ENCODE measurements at places on chromosomes 6 and 20.

DNA sequence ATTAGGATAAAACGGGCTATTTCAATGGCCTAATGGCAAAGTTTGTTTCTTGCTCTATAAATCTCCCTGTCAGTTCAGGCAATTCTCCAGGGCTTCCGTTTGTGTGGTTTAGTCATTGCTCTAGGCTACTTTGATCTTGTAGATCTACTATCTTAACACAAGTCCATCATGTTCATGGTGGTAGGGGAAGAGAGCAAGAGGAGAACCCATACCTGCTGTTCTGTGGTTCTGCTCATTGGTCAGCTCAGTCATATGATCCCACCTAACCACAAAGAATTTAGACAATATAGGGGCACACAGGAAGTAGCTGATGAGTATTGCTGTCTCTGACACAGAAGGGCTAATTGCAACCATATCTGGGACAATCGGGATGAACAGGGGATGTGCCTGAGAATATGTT, 4.9 kb upstream of the DEK start:
- DNase-seq, result peak; percentile 54

DNA sequence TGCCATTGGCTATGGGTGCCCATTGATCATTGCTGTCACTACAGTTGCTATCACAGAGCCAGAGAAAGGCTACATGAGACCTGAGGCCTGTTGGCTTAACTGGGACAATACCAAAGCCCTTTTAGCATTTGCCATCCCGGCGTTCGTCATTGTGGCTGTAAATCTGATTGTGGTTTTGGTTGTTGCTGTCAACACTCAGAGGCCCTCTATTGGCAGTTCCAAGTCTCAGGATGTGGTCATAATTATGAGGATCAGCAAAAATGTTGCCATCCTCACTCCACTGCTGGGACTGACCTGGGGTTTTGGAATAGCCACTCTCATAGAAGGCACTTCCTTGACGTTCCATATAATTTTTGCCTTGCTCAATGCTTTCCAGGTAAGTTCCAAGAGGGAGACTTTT, 16.4 kb downstream of the ADGRF4 start:
- no peak for DNase-seq

GRCh38 chr6:149032599-149033405, 284.7 kb upstream of the TAB2 start:
- DNase-seq, result no peak

- no peak for DNase-seq
Observed at GRCh38 chr6:142907544-142907943, 37.4 kb downstream of the HIVEP2 start.

- no peak for DNase-seq
Observed at GRCh38 chr6:163715846-163716245, 301.3 kb downstream of the QKI start.

DNA sequence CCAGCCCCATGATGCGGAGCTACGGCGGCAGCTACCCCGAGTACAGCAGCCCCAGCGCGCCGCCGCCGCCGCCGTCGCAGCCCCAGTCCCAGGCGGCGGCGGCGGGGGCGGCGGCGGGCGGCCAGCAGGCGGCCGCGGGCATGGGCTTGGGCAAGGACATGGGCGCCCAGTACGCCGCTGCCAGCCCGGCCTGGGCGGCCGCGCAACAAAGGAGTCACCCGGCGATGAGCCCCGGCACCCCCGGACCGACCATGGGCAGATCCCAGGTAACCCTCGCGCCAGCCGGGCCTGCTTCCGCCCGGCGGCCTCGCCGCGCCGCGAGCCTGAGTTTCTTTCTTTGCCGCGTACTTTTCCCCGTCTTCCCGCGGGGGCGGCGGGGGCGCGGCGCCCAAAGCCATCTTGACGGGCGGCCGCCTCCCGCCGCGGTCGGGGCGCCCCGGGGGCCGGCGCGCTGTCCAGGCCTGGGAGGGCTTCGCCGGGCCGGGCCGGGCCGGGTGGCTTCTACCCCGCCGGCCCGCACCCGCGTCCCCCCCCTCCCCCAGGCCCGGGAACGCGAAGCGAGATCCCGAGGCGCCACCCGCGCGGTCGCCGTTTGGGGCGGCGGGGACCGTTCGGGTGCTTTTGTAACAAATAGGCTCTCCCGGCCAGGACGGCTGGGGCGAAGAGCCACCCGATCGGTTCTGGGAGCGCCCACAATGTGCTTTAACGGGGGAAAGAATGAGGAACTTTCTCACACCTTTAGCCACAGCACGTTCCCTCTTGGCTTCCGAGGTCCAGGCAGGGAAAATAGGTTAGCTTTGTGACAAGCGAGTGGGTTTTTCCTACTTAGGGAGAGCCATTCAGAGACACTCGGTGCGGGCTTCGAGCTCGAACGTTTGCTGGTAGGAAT, 2.3 kb downstream of the ARID1B start:
- DNase-seq, result no peak

- DNase-seq, result peak; percentile 62
Observed at GRCh38 chr20:49712996-49713752, 504 bp downstream of the B4GALT5 start.

DNA sequence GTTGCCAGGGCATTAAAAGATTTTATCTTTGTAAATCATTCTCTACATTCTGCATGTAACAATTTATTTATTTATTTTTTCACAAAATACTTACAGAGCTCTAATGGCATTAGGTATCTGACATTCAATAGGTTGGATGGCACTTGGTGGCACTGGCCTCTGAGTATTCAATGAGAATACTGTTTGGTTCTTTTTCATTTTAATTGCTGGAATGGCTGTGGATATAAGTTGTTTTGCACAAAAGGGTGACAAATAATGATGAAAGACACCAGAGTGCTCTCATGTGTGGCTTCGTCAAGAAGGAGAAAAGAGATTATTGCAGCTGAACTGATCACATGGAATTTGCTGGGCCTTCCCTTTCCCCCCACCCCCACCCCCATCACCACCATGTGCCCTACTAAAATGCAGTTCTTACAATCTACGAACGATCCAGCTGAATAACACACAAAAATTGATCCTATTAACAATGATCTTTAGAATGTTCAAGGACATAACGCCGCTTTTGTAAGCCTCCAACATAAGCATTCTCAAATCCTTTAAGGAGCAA, 195.2 kb upstream of the POU3F2 start:
- DNase-seq, result no peak

- DNase-seq, result no peak
Observed at GRCh38 chr20:1508574-1508973, 17.4 kb upstream of the SIRPB2 start.

DNA sequence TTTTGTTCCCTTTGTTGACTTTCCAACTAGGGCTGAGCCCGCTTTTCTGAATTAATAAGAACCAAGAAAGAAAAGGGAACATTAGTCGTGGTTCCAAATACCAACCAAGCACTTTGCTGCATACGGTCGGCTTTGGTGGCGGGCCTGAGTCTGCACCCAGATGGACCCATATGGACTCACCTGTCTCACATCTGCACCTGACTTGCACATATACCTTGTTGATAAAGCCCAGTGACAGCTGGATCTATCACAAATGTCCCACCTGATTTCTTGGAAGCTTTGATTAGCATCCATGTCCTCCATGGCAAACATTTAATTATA, 39.0 kb downstream of the TPD52L1 start:
- DNase-seq, result no peak

GRCh38 chr6:53765270-53765669, 29.5 kb upstream of the LRRC1 start:
- DNase-seq, result no peak

DNA sequence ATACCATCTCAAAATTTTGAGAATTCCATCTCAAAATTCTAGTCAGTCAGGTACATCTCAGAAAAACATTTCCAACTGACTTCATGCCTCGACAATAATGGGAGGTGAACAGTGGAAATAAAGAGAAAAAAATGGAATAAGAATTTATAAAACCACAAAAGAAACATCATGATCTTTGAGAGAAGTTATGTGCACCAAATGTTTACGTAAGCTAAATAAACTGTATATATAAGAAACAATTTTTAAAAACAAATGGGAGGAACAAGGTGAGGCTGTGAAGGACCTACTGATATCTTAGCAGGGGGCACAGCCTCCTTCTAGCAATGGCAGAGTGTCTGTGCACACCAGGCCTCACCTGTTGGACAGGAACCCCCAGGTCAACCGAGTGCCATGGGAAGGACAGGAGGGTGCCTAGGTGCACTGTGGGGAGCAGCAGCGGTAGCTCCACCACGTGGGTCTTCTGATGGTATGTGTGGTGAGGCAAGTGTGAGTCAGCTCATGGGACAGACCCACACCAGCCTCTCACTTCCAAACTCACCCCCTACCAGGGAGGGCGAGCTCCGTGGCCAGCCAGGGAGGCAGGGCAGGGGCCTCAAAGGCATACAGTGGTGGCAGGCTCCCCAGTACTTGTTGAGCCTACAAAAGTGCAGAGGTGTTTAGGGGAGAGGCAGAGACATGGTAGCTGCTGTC, 23.2 kb downstream of the DIDO1 start:
- DNase-seq, result no peak

DNA sequence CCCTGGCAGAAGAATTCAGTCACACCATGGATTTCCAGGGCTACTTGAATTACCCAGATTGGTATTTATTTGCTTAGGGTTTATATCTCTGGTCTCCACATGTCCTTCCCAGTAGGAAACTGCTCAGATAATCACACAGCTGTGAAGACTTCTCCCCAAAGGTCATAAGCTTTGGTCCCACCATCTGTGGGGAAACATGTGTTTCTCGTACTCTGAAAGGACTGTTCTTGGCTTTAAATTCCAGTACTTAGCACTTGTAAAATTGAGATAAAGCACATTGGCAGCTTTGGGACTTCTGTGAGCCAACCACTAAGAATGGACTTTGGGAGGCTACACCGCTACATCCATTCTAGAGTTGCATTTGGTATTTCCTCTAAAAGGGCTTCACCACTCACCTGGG, 205.3 kb upstream of the FOXA2 start:
- no peak for DNase-seq

- DNase-seq, result peak; percentile 19
Observed at GRCh38 chr6:105179244-105180065, at the start of gene POPDC3. POPDC3 (minus strand) TSS chr6:105180014; CDS start chr6:105161909, 18,105 bp downstream.

GRCh38 chr6:56406276-56407269, 159.2 kb upstream of the COL21A1 start:
- DNase-seq, result no peak

GRCh38 chr20:44404204-44405181, 49.0 kb downstream of the HNF4A start:
- no peak for DNase-seq

- DNase-seq, result no peak
Observed at GRCh38 chr6:150981095-150981494, 115.6 kb downstream of the MTHFD1L start.

DNA sequence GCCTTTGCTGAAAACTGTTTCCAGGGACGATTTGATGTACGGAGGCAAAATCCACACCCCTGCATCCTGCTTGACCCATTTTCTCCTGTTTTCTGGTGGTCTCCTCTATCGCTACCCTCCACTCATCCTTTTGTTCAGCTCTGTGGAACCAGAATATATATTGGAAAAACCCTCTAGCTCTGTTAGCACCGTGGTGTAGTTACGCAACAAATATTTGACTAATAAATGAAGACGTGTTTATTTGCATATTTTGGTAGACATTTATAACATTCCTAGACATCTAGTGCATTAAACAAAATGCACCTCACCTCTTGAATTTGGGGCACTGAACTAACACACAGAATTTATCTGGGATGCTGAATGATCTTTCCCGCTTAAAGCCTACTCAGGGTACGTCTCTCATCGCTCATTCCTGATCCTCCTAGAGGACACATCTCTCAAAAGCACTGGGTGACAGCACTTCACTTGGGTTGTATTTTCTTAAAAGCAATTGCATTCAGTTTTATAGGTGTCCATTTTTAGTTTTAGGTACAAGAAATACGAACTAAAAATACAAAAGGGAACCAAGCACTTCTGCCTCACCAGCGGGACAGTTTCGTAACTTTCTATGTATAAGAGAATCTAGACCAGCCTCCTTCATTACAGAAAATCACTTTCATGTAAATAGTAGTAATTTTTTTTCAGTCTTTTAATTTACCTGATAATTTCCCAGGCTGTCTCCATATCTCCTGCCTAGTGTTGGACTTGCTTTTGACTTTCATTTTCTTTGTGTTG, 59.2 kb downstream of the SNRNP48 start:
- no peak for DNase-seq

GRCh38 chr6:106064756-106065155, 21.4 kb upstream of the PRDM1 start:
- DNase-seq, result no peak

- no peak for DNase-seq
Observed at GRCh38 chr6:133394630-133395029, 153.5 kb downstream of the EYA4 start.

DNA sequence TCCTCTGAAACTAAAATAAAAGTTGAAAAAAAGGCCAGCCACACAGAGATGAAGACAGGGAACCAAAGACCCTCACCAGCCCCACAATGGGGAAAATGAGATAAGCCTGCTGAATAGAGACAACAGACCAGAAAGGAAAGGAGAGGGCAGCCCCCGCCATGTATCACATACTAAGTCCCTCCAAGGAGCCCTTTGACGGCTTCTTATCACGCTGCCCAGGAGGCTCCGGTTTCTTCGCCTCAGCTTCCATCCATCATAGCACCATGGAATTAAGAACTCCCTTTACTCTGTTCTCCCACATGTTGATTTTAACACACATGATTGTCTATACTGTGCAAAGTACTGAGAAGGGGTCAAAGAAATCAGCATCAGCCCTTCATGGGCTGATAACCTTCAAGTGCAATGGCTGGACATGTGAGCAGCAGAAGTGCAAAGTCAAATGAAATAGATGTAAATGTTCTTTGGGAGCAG, 54.9 kb downstream of the MAP3K5 start:
- DNase-seq, result no peak

DNA sequence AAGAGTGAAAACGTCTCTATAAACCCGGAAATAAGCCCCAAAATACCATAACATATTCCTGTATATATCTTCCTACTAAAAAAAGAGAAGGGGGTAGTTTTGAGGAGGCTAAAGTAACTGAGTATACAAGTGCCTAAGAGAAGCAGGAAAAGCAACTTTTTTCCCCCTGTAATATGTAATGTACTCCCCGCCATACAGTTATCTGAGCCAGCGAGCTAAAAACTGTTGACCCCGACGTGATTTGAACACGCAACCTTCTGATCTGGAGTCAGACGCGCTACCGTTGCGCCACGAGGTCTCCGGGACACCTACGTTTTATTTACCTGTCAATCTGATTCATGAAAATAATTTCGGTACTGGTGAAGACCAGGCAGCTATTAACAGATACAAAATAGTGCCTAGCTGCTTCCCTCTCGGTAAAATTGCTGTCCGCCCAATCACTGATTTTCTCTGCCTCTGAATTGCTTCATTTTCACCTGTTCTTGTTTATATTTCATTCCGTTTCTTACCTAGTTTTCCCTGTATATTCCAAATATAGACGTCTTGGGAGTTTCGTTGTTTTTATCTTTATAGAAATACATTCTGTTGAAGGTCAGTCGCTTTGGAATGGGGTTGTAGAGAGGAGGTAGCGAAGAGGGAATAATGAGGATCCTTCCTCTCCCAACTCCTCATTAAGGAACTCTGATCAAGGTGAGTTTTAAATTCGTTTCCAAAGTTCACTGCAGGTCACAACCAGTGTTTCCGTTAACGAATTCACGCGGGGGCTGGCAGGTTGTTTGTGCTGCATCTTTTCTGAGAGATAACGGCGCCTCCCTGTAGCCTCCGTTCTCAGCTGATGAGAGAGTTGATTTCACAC, 33.6 kb upstream of the BTN3A2 start:
- DNase-seq, result peak; percentile 46
